ENCODE measurements at places on chromosomes 11 and 22.

DNA sequence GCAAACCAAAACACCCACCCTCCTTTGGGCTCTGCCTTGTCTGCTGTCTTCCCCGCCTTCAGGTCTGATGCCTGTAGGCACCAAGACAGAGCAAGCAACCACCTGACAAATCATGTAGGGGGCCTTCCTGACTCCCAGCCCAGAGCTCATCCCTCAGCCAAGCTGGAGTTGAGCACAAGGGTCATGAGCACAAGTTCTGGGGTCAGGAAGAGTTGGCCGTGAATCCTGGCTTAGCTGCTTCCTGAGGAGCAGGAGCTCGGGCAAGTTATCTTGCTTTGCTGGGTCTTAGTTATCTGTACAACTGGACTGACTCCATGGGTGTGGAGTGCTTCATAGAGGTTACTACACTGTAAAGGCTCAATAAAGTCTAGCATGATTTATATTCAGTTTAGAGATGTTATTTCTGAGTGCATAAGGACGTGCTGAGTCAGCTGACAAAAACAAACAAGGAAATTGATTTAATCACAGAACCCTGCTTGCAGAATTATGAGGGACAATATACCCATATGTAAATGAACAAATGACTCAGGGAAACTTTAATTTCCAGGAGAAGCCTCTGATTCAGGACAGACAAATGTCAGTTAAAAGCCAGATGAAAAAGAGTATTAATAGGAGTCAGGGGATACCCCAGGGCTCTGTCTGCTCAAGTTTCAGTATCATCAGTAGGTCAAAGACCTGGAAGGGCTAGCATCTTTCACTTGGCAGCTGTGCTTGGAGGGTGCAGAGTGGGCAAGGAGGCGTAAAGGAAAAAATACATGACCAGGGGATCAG lies 15.0 kb upstream of the APOA1 start:
- DNase-seq: no peak

DNA sequence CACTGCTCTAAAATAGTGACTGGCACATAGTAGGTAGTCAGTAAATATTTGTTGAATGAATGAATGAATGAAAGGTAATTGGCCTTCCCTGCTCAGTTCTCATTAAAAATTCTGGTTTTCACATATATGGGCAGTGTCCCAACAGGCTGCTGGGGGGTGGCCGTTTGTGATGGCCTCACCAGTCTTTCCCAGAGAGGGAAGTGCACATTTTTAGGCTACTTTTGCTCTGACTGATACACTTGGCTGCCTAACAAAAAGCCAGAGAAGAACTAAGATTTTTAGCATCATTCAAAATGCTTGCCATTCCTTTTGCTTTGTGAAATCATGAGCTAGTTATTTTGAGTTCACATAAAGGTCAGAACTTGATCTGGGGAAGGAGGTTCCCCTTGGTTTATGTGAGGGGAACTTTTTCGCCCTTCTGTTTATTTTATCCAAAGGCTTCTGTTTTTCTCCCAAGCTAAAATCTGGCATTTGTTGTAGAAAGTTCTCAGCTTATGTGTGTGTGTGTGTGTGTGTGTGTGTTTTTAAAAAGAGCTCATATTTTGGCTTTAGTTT lies 83.1 kb downstream of the PTPRJ start:
- DNase-seq: no peak

GRCh38 chr11:74265256-74265655 lies 46.2 kb downstream of the P4HA3 start:
- no peak for DNase-seq

DNA sequence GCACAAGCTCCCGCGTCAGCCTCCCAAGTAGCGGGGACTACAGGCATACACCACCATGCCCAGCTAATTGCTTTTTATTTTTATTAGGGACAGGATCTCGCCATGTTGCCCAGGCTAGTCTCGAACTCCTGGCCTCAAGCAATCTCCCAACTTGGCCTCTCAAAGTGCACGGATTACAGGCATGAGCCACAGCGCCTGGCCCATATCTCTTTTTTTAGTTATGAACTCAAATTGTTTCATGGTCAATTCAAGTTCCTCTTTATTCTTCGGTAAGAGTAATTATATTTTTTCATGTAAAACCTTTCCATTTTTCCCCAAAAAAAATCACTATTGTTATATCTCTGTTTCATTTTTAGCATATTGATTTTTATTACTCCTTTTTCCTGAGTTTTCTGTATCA lies 25.5 kb downstream of the FCHSD2 start:
- no peak for DNase-seq

DNA sequence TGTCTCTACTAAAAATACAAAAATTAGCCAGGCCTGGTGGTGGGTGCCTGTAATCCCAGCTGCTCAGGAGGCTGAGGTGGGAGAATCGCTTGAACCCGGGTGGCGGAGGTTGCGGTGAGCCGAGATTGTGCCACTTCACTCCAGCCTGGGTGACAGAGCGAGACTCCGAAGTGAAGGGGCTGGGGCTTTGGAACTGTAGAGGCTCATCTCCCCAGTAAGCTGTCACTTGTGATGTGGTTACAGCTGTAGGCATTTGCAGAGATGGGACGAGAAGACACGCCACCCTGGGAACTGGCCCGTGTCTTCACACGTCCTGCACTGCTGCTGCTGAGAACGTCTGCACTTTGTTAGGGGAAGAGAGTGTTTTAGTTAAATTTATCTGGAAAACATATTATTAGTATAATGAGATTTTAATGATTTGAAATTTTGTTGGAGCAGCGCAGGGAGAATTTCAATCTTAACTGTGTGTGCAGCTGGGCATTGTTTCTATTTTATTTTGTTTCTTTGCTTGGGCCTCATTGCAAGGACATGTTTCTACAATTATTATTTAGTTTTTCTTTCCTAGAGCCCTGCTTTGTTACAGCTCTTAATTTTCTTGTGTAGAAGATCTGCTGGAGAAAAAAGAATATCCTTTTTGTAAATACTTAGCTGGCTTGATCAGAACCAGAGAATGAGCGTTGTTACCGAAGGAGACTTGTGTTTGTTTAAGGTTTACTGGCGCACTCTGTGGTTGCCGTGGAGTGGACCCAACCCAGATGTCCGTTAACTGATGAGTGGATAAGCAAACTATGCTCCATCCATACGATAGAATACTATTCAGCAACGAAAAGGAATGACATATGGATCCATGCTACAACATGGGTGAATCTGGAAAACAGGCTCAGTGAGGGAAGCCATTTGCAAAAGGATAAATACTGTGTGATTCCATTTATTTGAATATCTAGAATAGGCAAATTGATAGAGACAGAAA lies 18.4 kb downstream of the PARVB start:
- no peak for DNase-seq

DNA sequence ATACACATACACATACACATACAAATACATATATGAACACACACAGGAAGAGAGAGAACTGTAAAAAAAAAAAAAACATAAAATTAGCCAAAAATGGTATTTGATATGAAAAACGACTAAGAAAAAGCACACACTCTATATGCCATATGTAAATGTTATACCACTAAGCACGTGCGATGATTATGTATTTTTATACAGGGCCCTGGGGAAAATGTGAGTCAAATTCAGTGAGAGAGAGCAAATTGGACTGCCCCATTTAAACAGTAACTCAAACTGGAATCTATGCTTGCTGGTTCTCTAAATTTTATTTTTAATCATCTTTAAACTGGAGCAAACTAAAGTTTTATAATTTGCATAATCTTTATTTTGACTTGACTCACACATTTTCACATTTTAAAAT lies 197.8 kb upstream of the MTNR1B start:
- DNase-seq: no peak

DNA sequence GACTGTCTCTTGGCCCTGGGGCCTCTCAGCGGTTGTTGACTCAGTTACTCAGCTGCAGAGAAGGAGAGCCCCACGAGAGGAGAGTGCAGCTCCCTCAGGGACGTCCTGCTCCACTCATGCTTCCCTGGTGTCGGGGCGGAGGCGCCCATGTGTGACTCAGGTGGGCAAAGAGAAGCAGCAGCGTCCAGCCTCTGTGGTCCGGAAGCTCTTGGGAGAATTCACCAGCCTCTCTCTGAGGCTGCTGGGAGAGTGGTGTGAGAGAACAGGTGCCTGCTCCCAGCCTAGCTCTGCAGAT lies 25.7 kb downstream of the GLB1L2 start:
- no peak for DNase-seq

DNA sequence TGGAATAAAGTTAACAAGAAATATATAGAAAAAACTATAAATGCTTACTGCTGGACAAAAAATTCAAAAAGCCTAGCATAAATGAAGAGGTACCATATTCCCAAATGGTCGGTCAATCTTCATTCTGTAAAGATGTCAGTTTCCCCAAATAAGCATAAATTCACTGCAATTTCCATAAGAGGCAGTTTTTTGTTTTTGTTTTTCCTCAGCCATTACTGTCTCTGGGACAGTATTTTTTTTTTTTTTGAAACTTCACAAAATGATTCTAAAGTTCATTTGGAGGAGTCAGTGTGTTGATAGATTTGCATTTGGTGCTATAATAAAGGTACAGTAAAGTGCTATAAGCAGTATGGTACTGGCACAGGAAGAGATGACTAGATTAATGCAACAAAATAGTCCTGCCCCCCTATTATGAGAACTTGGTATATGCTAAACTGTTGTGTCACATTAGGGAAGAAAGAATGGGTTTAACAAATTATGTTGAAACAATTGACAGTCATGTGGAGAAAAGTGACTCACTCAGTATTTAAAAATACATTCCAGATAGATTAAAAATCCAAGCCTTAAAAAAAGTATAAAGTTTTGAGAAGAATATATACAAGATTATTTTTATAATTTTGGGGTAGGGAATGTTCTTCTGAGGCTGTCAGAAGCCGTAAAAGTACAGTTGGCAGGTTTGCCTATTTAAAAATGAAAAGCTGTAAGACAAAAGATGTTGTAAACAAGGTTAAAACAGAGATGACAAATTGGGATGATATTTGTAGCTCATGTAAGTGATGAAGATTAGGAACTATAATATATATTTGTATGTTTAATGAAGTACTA lies 2.6 kb upstream of the FTH1 start:
- DNase-seq: no peak

- DNase-seq: no peak
Measured at GRCh38 chr11:73078631-73079030, 63.5 kb downstream of the FCHSD2 start.

GRCh38 chr11:97544431-97544830 lies 1154.6 kb downstream of the JRKL start:
- DNase-seq: no peak

DNA sequence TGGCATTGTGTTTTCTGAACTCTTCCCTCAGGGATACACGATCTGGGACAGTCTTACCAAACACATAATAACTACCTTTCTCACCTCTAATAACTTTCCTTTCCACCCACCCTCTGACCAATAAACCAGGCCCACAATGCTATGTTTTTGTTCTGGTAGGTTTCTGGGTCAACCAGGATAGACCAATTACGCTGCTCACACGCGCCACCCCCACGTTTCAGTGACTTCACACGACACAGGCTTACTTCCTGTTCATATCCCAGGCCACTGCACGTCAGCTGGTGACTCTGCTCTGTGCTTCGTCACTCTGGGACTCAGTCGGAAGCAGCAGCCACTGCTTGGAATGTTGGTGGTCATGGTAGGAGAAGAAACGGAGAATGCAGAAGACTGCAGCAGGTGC lies 2.5 kb downstream of the KRTAP5-4 start:
- no peak for DNase-seq

GRCh38 chr11:76686261-76687079 lies 15.9 kb upstream of the LRRC32 start:
- DNase-seq: no peak

DNA sequence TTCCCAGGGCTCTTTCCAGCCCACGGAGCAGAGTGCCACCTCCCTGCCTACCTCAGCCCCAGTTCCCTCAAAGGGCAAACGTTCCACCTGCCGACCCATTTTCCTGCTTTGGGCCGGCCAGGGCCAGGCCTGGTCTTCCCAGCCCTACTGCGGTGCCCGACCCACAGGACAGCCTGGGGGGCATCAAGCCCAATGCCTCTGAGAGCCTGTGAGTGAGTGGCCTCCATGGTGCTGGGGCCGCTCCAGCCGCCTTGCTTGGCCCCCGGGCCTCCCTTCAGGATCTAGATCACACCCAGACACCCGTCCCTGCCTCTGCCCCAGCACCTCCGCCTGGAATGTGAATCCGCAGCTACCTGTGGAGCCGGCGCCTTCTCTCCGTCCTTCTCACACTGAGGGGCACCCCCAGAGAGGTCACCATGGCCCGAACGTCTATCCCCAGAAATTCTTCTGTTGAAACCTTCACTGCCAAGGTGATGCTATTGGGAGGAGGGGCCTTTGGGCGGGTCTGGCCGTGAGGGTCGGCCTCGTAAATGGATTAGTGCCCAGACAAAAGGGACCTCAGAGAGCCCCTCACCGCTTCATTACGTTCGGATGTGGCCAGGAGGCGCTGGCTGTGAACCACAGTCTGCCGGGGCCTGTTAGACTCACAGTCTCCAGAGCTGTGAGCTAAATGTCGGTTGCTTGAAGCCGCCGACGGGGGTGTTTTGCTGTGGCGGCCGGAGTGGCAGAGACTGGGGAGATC lies 36.2 kb upstream of the BRSK2 start:
- DNase-seq: no peak

- DNase-seq: no peak
Measured at GRCh38 chr11:109026891-109027489, 362.1 kb downstream of the DDX10 start.

DNA sequence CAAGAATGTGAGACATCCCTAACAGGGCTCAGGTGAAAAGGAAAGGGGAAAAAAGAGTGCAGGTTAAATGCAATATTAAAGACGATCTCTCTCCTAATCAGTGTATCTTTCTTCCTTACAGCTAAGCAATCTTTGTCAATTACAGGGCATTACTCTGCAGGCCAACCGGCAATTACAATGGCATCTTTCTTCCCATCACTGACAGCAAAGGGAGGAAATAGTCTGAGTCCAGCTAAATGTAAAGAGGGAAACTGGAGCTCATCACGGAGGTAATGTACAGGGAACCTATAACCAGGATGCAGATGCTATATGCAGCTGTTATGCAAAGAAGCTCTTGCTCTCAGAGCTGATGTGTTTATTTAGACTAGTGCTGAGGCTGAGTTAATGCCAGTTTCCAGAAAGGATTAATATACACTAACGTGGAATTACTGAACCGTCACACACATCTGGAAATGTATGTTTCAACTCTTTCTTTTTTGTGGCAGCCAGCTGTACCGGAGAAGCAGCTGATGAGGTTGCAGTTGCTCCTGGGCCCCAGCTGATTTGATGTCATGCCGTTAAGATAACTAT lies 121.6 kb downstream of the KIRREL3 start:
- no peak for DNase-seq

GRCh38 chr22:27751277-27752070 lies 50.1 kb downstream of the MN1 start:
- DNase-seq: no peak

- DNase-seq: no peak
Measured at GRCh38 chr11:71232364-71232763, 20.0 kb downstream of the SHANK2 start.

GRCh38 chr22:42383287-42383686 lies 48.9 kb downstream of the NFAM1 start:
- no peak for DNase-seq
